ENCODE measurements at places on chromosomes 12 and 14.

- no peak for DNase-seq
These were observed 53.1 kb downstream of the FOXN4 start for GRCh38 chr12:109256011-109256410.

DNA sequence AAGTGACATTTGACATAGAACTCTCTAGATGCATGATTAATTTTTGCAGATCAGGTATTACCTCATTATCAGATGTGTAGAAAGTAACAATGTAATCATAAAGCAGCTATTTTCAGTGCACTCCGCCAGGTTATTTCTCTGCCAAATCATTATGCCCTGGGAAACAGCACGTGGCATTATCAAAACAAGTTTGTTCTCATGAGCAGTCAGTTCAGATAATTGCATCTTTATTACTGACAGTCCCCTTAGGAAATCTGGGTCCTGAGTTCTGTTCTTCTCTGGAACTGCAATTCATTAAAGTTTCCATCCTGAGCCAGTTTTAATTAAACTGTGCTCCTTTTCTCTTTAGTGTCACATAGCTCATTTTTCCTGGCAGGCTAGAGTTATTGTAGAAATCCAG lies 94.7 kb upstream of the KRR1 start:
- no peak for DNase-seq

DNA sequence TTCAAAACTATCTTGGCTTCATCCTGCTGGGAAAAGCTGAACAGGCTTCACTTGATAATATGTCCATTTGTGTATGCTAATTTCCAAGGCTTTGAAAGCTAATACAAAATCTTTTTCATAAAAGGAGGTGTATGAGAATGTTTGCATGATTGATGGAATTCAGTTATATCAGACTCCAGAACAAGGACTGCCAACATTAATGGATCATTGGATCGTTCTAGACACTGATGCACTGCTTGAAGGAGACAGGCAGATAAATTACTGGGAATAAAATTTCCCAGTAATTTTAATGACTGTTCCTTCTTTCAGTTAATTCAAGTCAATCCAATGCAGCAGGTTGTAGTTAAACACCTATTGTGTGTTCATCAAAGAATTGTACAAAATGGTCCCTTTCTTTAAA lies 466 bp downstream of the GPRC5D start:
- DNase-seq, result no peak

DNA sequence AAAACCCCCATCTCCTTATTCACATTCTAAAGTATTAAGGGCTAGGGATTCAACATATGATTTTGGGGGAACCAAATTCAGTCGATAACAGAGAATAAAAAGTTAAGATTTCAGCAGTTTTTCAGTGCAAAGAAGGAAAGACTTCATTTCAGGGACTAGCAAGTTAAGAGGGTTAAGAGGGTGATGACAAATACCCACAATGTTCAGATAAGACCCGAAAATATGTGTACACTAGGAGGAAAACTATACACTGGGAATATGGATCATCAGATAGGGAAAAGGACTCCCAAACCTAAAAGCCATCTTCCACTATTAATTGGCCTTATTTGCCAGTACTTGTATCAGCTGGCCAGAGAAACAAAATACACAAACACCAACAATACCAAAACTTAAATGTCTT lies 824.2 kb downstream of the SLC16A7 start:
- no peak for DNase-seq

- no peak for DNase-seq
These were observed 188.4 kb downstream of the PAH start for GRCh38 chr12:102728506-102729242.

- DNase-seq, result no peak
These were observed 42.7 kb downstream of the CAMKK2 start for GRCh38 chr12:121253638-121254335.

DNA sequence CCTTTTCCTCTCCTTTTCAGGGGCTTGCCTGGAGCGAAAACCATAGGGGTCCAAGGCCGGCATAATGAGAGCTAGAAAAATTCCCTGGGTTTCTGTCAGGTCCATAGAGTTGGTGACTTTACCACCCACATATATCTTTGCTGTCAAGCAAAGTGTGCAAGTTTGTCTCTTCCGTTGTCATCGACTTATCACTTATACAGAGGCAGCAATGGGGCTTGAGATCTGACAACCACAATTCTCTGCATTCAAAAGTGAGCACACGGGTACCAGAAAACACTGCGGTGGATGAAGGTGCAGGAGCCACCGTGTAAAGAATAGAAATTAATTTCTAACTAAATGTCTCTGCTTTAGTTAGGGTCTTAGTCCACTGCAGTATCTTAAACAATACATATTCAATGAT lies 162.3 kb downstream of the DAD1 start:
- DNase-seq, result no peak

- no peak for DNase-seq
These were observed 58.7 kb downstream of the ADAMTS20 start for GRCh38 chr12:43493261-43493797.

GRCh38 chr12:117032593-117033381 lies 66.4 kb downstream of the TESC start:
- DNase-seq, result no peak

GRCh38 chr14:49972131-49972671 lies 79.3 kb downstream of the ARF6 start:
- DNase-seq, result no peak

- no peak for DNase-seq
These were observed 199.4 kb upstream of the RTL1 start for GRCh38 chr14:101102875-101103274.

GRCh38 chr12:121953117-121953692 lies 34.8 kb downstream of the CFAP251 start:
- DNase-seq, result no peak

GRCh38 chr12:6695313-6696045 lies 5.1 kb downstream of the PIANP start:
- no peak for DNase-seq

Measured in cardiac muscle cell (in vitro differentiated cells and primary cell).